ENCODE measurements at places on chromosomes 1 and 21.

DNA sequence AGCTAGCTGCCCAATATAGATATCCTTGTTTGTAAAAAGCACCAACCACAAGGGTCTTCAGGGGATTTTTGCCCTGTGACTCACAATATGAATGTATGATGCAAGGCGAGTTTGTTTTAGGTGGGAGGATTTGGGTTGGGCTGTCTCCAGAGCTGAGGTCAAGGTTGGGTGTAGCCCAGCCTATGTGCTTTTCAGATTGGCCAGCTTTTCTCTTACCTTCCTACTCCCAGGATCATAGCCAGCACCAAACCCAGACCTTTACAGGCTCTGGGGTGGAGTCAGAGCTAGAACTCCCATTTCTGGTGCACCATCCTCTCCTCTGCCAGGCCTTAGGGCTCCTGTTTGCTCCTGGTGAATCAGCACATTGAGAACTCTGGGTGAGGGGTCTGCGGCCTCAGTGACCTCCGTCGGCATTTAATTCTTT lies 55.6 kb upstream of the GCLM start:
- no peak for DNase-seq

GRCh38 chr1:85290826-85291225 lies 14.4 kb upstream of the BCL10 start:
- no peak for DNase-seq

- no peak for DNase-seq
Observed at GRCh38 chr21:28604946-28605537, 387.6 kb downstream of the LTN1 start.

DNA sequence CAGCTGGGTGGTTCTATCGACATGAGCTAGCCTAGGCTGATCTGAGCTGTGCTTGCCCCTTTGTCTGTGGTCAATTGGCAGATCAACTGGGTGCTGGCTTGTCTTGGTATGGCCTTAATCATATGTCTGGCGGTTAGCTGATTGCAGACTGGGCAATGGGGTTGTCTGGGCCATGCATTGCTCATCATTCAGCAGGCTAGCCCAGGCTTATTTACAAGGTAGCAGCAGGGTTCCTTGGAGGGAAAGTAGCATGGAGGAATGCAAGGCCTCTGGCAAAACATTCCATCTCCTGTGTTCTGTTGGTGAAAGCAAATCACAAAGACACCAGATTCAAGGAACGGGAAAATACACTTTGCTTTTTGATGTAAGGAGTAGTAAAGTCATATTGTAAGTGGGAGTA lies 84.0 kb upstream of the IVNS1ABP start:
- DNase-seq = no peak

- no peak for DNase-seq
Observed at GRCh38 chr1:161705537-161705936, 1.5 kb upstream of the FCRLA start.

GRCh38 chr1:171372418-171373084 lies 58.6 kb downstream of the FMO4 start:
- no peak for DNase-seq

DNA sequence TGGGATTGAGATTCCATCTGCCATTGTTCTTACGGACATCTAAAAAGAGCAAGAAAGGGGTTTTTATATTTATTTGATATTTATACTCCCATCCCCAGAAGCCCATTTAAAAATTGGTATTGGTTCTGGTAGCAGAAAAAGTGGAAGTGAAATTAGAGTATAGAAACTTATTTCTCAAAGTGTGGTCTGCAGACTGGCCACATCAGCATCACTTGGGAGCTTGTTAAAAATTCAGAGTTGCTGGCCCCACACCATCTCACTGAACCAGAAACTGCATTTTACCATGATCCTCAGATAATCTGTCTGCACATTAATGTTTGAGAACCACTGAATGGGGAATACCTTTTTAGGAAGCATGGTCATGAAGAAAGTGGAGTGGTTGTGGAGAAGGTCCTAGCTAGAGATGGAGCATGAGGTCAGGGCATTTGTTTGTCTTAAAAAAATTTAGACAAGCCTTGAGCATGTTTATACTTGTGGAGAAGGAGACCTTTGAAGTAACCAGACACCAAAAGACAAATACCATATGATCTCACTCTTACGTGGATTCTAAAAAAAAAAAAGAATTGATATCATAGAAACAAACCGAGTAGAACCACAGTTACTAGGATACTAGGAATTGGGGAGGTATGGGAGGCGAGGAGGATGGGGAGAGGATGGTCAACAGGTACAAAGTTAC lies 116.3 kb downstream of the ST6GALNAC3 start:
- DNase-seq = no peak

GRCh38 chr1:231523816-231524215 lies 4.7 kb upstream of the TSNAX start:
- no peak for DNase-seq

GRCh38 chr1:71106658-71107322 lies 26.0 kb upstream of the ZRANB2 start:
- no peak for DNase-seq

DNA sequence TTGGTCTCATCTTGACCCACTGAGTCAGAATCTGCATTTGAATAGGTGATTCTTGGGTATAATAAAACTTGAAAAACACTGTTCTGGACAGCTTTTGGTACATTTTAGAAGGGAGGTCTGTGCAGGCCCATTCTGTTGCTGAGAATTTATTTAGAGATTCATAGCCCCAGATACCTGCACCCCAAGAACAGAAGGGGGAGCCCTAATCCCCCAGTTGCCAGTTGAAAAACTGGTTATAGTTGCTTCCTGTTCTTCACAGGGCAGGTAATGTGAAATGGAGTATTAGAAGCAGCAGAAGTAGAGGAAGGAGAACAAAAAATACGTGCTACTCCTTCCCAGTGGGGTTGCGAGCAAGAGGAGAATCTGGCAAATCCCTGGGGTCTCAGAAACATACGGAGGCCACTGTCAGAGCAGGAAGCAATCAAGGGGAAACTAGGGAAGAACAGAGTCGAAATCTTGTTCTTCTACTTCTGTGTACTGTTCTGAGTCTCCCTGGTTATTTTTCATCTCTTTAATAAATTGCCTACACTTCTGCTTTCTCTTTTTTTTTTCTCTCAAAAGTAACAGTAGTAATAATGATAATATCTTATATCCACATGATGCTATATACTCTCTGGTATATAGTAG lies 4.6 kb upstream of the CLCA2 start:
- DNase-seq = no peak

- no peak for DNase-seq
Observed at GRCh38 chr1:240149484-240150094, 57.9 kb downstream of the FMN2 start.
